ENCODE measurements at places on chromosomes 4 and X. TPM values are rescaled to one million over a fixed set of nuclear protein-coding genes. Genes with fewer than 3 reads are reported as not detected.

The TRMT44 gene
- total RNA-seq, result 21.4 TPM

The DIPK2B gene
- not detected for total RNA-seq

The TBC1D8B gene
- 5.9 TPM for total RNA-seq

The CSAG3 gene
- not detected for total RNA-seq

The ATP1B4 gene
- total RNA-seq, result not detected

The H2BW1 gene
- total RNA-seq, result not detected

The SERTM2 gene
- not detected for total RNA-seq

The CLDN2 gene
- not detected for total RNA-seq

The ASB9 gene
- total RNA-seq, result not detected

The ETDA gene
- total RNA-seq, result not detected

The TIGD4 gene
- under 0.01 TPM for total RNA-seq

The HPSE gene
- total RNA-seq, result 0.43 TPM

The STAP1 gene
- not detected for total RNA-seq

The RAB33A gene
- total RNA-seq, result not detected

The TCP11X2 gene
- not detected for total RNA-seq

The NAA11 gene
- total RNA-seq, result not detected

The MAGEA4 gene
- total RNA-seq, result not detected

The FRMD7 gene
- not detected for total RNA-seq

The TRIM2 gene
- 26.5 TPM for total RNA-seq

The HMX1 gene
- not detected for total RNA-seq

The GAGE12F gene
- not detected for total RNA-seq

The USP17L18 gene
- not detected for total RNA-seq

The APOOL gene
- 9.6 TPM for total RNA-seq

The SUPT20HL2 gene
- not detected for total RNA-seq

The CLGN gene
- total RNA-seq, result 32.4 TPM

The NRK gene
- under 0.01 TPM for total RNA-seq

The SOWAHB gene
- 15.0 TPM for total RNA-seq

The RTL9 gene
- total RNA-seq, result under 0.01 TPM

The TSPAN7 gene
- 0.68 TPM for total RNA-seq

The FAM53A gene
- 1.1 TPM for total RNA-seq

The UGT2B11 gene
- not detected for total RNA-seq

The NHSL2 gene
- total RNA-seq, result not detected

The POLA1 gene
- total RNA-seq, result 7.5 TPM

The TEX13D gene
- not detected for total RNA-seq

Measured in nasal cavity respiratory epithelium epithelial cell of viscerocranial mucosa (primary cell).